Activated B cell treated with CpG ODN at 0.5 μM for 24 hours (primary cell): ENCODE measurements at places on chromosomes 3 and 15.

DNA sequence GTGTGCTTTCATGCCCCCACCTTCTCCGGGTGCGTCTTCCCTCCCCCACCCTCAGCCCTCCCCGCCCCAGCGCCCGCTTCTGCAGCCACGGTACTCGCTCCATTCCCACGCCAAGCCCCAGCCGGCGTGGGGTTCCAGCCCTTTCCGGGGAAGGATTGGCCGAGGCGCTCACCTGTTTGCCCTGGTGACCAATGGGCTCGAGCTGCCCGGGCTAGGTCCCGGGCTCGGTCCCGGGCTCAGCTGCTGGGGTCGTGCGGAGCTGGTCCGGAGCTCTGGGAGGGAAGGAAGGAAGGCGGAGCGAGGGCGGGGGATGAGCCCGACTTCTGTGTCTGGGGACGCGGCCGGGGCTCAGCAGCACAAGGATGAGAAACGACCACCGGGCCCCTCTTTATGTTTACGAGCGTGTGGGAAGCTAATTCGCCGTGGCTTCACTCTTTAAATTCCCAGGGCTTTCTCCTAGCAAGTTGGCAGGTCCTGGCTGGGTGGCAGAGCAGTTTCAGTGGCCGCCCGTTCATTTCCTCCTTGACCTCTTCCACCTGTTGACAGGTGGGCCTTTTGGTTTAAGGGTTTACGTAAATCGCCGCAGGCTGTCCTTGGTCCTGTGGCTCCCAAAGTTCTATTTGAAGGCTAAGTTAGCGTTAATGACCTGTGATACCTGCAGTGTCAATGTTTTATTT is at the start of gene IGSF10:
Gene IGSF10, minus strand, starts transcription at position 288 of the 677 bp plus-strand sequence. CDS start 2,352 bp downstream, outside the sequence.
- no peak for DNase-seq

- DNase-seq, result no peak
Observed at GRCh38 chr15:67512933-67513714, 7.8 kb upstream of the C15orf61 start.

- no peak for DNase-seq
Observed at GRCh38 chr3:27114684-27115083, 254.5 kb downstream of the NEK10 start.

GRCh38 chr3:154228561-154229216 is 95.6 kb downstream of the DHX36 start:
- DNase-seq, result no peak

GRCh38 chr3:140224307-140224706 is 289.3 kb downstream of the CLSTN2 start:
- DNase-seq, result no peak

GRCh38 chr3:64063983-64064438 is 40.7 kb upstream of the PSMD6 start:
- DNase-seq, result no peak

- no peak for DNase-seq
Observed at GRCh38 chr15:40981186-40981585, 27.9 kb downstream of the CHAC1 start.

- DNase-seq, result no peak
Observed at GRCh38 chr3:42189736-42190135, 76.2 kb downstream of the CCK start.

DNA sequence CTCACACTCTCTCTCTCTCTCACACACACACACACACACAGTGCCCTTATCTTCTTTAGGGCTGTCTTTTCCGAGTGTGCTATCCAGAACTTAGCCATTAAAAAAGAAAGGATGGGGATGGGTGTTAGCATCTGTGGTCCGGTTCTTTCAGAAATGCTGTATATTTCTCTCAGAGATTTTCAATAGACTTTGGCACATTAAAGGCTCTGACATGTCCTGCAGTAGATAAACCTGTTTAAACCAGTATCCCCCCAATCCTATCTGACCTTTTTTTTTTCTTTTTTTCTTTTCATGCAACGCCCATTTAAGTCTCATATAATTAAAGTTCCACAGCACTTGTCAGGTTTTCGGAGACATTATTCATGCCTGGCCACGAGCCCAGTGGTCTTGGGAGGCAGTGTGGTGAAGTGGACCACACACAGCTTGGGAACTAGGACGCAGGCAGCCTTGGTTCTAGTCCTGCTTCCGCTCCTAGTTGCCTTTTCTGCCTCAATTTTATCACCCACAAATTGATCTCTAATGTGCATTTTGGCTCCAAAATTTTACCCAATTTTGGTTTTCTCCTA is 13.3 kb downstream of the CAV3 start:
- DNase-seq, result no peak
